ENCODE measurements at places on chromosomes 16 and 17.
A peak's percentile ranks its signal among the peaks of the same experiment; 100 is the strongest.

DNA sequence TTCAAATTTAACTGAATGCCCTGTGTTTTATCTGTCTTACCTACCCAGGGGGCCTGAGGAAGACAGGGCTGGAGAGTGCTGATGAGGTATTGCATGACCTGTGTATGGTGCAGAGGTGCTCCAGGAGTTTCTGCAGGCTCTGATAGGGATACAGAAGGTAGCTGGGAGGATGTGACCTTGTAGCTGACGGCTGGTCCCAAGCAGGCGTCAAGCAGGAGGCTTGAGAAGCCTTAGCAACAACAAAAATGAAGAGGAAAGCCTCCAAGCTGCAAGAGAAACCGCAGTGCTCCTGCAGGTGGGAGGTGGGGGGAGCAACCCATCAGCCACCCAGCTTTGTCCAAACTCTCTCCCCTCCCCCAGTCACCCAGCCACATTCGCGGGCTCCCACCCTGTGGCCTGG lies 40.4 kb downstream of the LAT start:
- no peak for DNase-seq

DNA sequence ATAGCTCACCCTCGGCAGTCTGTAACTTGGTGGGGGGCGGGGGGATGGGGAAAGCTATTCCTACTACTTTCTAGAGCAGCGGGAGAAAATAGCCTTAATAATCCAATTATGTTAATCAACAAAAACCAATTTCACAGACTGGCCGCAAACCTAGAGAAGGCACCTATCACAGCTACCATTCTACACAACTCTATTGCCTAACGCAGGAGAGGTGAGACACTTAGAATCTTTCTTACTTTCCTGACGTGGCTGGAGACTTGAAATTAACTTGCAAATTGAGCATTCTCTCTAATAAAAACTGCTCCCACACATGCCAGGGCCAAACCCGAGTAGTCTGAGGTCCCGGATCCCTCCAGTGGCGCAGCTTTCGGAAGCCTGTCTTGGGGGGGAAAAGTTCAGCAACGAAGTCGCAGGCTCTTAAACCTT lies 794 bp downstream of the SMG6 start:
- DNase-seq, result no peak

DNA sequence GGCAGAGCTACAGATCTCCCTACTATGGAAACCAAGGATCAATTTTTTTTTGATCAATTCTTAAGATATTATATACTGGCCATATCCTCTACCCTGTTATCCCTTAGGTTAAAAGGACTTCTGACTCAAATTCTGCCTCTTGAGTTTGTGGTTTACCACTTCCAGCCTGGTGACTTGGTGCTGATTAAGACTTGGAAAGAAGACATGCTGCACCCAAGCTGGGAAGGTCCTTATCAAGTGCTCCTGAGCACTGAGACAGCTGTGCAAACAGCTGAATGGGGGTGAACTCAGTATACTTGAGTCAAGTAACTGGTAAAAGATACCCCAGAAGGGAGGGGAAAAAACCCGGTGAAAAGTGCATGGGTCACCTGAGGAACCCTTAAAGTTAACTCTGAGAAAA lies 20.5 kb upstream of the SPACA3 start:
- peak; percentile 98 for DNase-seq

- DNase-seq, result no peak
Observed at GRCh38 chr16:78902321-78902720, 698.2 kb downstream of the MAF start.

GRCh38 chr17:31533546-31534155 lies 142.2 kb downstream of the RAB11FIP4 start:
- peak; percentile 78 for DNase-seq

DNA sequence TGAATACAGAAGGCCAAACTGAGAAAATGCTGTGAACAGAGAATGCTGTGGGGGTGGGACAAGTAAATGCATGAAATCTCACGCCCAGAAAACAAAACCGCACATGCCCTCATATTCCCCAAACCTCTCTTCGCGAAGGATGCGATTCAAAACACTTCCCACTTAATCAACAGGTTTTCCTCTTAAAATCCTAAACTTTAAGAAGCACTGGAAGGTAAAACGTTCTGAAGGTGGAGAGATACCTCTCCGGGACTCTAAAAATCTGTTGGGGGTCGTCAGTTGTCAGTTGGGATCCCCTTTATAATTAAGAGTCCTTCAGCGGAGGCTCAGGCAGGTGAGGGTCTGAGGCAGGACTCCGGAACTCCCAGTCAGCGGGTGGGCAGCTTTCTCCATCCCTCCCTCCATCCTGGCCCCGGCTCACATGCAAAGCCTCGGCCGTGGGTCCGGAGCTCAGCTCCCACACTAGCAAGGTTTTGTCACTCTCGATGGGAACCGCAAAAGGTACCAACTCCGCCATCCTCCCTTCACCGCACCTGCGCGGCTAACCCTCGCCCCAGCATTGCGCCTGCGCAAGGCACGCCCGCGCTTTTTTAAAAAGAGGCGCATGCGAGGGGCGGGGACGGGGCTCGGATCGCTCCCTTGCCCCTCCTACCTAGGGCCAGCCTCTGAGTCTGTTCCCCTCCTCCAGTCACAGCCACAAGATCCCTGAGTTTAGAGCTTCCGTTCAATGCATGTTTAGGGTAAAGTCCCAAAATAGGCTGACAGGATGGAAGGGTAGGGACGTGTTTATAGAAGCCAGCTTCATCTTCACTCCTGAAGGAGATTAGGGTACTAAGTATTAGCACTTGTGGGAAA lies at the start of gene RDM1:
RDM1 (minus strand) TSS at position 563 of the 855 bp plus-strand sequence; CDS start at position 517, 46 bp downstream.
- DNase-seq, result peak; percentile 55

DNA sequence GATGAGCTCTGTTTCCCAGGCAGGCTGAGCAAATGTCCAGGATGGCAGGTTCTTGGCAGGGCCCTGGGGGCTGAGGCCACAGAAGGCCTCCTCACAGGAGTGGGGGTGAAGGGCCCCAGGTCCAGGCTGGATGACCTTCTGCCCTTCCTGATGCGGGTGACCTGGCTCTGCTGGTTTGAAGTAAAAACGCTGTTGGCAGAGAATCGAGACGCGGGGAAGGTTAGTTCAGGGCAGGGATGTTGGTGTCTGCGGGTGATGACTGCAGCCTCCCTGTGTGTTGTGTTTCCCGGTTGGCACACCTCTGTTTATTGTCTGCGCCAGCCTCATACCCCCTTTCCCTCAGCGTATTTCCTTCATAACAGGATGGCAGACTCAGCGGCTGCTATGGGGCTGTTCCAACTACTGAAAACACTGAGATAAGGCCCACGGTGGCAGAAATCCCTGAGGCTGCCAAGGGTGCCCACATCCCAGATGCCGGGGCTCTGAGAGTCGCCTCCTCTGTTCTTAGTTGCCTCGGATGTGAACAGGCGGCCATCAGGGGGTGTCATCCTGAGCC lies 104.6 kb downstream of the METRNL start:
- no peak for DNase-seq

- DNase-seq, result no peak
Observed at GRCh38 chr17:82560802-82561428, 41.4 kb downstream of the FOXK2 start.

DNA sequence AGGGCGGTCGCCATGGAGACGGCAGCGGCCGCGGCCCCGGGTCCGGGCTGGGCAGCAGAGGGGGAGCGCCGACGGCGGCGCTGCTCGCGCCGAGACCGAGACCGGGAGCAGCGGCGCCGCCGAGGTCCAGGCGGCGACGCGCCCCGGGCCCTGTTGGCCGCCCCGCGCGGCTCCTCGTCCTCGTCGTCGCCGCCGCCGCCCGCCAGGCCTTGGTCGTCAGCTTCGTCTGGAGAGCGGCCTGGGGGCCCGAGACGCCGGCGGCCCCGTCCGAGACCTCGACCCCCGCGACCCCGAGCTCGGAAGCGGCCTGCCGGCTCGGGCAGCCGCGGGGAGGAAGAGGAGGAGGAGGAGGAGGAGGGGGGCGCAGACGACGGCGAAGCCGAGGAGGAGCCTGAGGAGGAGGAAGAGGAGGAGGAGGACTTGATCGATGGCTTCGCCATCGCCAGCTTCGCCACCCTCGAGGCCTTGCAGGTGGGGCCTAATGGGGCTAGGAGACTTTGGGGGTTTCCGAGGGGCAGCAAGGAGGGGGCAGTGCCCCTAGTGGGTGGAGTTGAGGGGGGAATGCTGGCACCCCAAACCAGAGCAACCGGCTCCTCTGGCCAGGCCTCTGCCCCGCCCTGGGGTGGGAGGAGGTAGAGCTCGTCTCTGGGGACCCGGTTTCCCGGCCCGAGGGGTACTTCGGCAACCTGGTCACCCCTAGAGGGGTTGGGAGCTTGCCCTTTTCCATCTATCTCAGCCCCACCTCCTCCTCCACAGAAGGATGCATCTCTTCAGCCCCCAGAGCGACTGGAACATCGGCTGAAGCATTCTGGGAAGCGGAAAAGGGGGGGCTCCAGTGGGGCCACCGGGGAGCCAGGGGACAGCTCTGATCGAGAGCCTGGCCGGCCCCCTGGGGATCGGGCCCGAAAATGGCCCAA lies 1.5 kb downstream of the FBRS start:
- DNase-seq, result peak; percentile 14

DNA sequence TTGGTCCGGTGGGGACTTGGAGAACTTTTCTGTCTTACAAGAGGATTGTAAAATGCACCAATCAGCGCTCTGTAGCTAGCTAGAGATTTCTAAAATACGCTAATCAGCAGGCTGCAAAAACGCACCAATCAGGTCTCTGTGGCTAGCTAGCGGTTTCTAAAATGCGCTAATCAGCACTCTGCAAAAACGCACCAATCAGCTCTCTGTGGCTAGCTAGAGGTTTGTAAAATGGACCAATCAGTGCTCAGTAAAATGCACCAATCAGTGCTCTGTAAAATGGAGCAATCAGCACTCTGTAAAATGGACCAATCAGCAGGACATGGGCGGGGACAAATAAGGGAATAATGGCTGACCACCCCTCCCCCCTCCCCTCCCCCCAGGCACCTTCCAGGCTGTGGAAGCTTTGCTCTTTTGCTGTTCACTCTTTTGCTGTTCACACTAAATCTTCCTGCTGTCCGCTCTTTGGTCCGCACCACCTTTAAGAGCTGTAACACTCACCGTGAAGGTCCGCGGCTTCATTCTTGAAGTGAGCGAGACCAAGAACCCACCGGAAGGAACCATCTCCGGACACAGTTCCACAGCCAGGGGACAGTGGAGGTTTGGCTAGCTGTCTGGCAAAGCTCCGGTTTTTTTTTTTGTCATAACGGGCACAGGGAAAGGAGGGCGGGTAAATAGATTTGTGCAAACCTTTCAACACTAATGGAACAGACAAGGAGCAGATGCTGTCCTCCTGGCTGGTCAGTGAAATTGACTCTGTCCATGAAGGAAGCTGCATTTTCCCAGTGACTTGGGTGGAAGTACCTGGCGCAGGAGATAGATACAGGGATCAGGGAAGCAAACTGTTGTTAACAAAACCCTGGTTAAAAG lies 8.3 kb downstream of the PITPNC1 start:
- DNase-seq, result no peak

DNA sequence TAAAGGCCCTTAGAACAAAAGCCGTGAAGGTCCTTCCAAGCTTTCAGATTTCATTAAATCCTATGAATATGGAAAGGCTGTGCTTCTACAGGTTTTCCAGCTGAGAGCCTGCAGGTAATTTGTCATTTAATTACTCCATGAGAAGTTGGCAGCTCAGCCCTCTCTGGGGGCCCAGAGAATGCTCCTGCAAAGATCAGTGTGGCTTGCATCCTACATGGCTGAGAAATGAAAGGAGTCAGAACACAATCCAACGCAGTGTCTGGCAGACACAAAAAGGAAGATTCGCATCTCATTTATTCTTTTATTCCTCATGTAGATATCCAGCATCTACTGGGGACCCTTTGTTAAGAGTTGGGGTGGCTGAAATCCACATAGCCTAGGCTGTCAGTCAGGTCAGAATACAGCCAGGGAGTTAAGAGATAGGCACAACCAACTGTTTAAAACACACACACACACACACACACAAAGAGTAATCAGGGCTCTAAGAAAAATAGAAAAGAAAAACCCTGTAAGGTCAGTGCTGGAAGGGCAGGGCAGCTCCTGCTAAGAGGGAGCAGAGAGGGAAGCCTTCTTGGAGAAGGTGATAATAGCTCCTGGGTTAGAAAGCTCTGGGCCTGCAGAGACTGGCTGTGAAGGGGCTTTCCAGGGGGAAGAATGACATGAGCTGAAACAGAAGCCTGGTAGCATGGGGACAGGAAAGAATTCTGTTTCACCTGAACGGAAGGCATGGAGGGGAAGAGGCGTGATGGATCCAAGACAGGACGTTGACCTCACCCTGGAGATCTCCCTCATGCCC lies 46.9 kb upstream of the WSCD1 start:
- no peak for DNase-seq

GRCh38 chr16:6279286-6279685 lies 1053.4 kb upstream of the RBFOX1 start:
- DNase-seq, result no peak

DNA sequence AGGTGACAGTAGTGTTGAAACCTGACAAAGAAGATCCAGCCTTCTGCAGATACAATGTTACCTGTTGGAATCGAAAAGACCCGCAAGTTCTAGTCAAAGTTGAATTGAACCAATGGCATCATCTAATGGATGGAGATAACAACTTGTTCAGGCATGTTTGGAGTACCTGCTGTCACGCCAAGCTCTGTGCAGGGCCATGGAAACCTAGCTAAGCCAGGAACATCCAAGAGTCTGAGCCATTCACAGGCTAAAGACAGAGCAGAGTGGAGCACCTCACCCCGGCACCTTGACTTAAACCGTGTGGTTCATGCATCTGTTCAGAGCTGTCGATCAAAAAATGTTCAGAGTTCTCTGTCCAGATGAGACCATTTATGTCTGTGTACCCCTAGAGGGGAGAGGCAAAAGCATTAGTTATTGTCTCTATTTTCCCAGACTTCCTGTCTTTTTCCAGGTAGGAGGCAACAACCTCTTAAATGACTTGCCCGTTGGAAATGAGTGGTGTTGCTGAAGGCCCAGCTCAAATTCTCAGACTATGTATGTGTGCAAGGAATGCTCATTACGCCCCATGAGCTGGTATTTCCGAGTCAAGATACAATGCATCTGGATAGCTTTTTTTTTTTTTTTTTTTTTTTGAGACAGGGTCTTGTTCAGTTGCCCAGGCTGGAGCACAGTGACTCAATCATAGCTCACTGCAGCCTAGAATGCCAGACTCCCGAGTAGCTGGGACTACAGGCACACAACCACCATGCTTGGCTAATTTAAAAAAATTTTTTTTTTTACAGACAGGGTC lies 44.9 kb upstream of the XYLT1 start:
- no peak for DNase-seq

Data from LHCN-M2 (cell line).